ENCODE measurements at places on chromosomes 11 and 22. TPM values are rescaled to one million over a fixed set of nuclear protein-coding genes. Genes with fewer than 3 reads are reported as not detected.

Gene PARVG
- 3.9 TPM for total RNA-seq

Gene MRE11
- total RNA-seq = 3.9 TPM

Gene CD81
- 564 TPM for total RNA-seq

Gene OR8D1
- total RNA-seq = not detected

Gene VWA5A
- total RNA-seq = 3.4 TPM

Gene GGT5
- total RNA-seq = 11.5 TPM

Gene PRR33
- not detected for total RNA-seq

Gene MMP1
- not detected for total RNA-seq

Gene KDM4D
- 0.23 TPM for total RNA-seq

Gene MPEG1
- total RNA-seq = 5.7 TPM

Gene RASSF7
- total RNA-seq = 36.6 TPM

Gene OR52I1
- not detected for total RNA-seq

Gene CECR2
- 12.0 TPM for total RNA-seq

Gene OR51B4
- not detected for total RNA-seq

Gene INPP5J
- 0.25 TPM for total RNA-seq

Gene BIK
- total RNA-seq = 0.25 TPM

Gene OR5B12
- not detected for total RNA-seq

Gene OR8U1
- not detected for total RNA-seq

Gene CARS1
- total RNA-seq = 21.0 TPM

Gene NNMT
- total RNA-seq = 588 TPM

Gene MMP3
- total RNA-seq = not detected

Gene SCGB1C1
- not detected for total RNA-seq

Gene C22orf23
- total RNA-seq = 0.25 TPM

Gene SAA2
- 26,068 TPM for total RNA-seq

Gene UPK2
- total RNA-seq = not detected

Gene SMIM38
- total RNA-seq = not detected

Gene MTMR3
- total RNA-seq = 12.8 TPM

Gene FLRT1
- not detected for total RNA-seq

Gene HEPN1
- not detected for total RNA-seq

Gene PACSIN2
- total RNA-seq = 23.8 TPM

Gene MAPK8IP1
- 8.0 TPM for total RNA-seq

Gene ZNRD2
- 17.0 TPM for total RNA-seq

Gene CHRNA10
- 0.78 TPM for total RNA-seq

Gene HORMAD2
- total RNA-seq = 1.5 TPM

Gene MYBPC3
- 0.08 TPM for total RNA-seq

Gene CPSF7
- 34.0 TPM for total RNA-seq

Gene DLAT
- total RNA-seq = 9.3 TPM

Gene CCDC81
- 0.38 TPM for total RNA-seq

Gene OR8G5
- not detected for total RNA-seq

Gene CASP12
- not detected for total RNA-seq

Gene SLC22A12
- total RNA-seq = not detected

Gene CHCHD10
- total RNA-seq = 320 TPM

Gene SAMM50
- 23.6 TPM for total RNA-seq

Gene THY1
- total RNA-seq = 0.96 TPM

Gene CNGA4
- total RNA-seq = not detected

Gene TMEM121B
- 0.10 TPM for total RNA-seq

Gene NPAS4
- not detected for total RNA-seq

Gene CELSR1
- 8.4 TPM for total RNA-seq

Gene OR51B6
- total RNA-seq = not detected

Gene OR8D4
- not detected for total RNA-seq

Gene DSCAML1
- 1.4 TPM for total RNA-seq

Gene DNAJB7
- not detected for total RNA-seq

Gene C22orf42
- total RNA-seq = not detected

Gene IZUMO1R
- total RNA-seq = not detected

Gene KCNJ1
- total RNA-seq = not detected

Gene ACRV1
- not detected for total RNA-seq

Gene NUDT8
- total RNA-seq = 41.6 TPM

Gene FGF19
- 0.15 TPM for total RNA-seq

Measured in left lobe of liver (tissue), 2 donors.